ENCODE measurements at places on chromosomes 11 and 22.
A peak's percentile ranks its signal among the peaks of the same experiment; 100 is the strongest.

DNA sequence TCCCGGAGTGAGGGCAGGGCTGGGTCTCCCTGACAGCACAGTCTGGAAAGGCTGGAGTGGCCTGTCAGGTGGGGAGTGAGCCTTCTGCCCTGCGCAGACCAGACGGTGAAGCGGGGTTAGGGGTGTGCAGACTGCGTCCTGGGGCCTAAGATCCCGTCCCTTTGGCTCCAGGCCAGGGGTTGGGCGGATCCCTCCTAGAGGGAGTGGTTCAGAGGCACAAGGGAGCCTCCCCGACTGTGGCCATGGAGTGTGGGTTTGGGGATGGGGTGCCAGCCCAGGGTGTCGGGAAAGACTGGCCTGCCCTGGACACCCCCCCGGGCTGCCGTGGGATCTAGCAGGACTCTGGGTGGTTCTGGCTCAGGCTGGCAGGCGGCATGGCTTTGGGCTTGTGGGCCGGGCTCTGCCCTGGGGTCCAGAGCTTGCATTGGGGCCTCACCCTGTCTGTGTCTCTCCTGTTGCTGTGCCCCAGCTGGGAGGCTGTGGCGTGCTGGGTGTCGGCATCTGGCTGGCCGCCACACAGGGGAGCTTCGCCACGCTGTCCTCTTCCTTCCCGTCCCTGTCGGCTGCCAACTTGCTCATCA lies 19.5 kb downstream of the TSPAN4 start:
- no peak for DNase-seq

DNA sequence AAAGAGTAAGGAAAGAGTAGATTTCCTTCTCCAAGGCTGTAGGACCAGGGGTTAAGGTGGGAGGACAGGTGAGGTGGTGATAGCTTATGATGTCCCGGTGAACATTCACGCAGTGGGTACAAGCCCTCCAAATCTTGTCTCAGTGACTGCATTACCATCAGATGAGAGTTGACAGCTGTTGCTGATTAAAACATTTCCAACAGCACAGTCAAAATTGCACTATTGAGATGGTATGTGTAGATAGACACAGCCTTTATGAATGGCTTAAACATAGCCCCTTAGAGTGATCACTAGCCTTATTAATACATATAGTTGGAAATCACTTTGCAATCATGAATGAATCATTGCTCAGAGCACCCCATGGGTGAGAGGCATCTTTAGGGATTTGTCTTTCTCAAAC lies 7.3 kb downstream of the NELL1 start:
- no peak for DNase-seq

DNA sequence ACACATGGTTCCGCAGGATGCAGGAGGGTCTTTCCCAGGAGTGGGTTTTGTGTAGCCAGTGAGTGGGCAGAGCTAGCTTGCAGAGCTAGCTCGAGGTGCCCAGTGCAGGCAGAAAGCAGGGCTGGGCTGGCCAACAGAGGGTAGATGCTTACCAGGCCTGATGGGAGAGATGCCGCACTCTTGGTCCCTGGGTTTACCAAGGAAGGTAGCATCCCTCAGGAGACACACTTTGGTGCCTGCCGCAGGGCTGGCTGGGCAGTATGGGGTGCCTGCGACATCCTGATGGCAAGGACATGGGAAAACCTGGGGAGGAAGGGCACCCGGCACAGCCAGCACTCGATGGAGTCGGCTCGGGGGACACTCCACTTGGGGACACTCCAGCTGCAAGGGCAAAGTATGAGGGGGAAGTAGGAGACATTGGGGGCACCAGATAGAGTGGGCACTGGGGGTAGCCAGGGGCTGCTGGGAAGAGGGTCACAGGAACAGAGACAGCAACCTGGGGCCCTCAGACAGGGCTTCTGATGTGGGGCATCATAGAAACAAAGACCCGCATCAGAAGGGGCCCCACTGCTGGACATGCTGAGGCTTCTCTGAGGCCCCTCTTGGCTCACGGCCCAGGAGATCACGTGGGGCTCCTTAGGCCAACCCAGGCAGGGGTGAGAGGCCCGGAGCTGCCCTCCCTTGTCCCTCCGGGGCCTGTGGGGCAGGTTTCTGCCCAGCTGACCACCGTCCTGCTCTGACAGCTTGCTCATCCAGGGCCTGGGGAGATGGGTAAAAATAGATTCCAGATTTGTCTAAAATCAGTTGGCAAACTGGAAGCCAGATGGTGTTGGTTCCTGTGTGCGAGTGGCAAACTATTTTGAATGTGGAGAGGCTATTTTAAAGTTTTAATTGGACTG lies 89.8 kb downstream of the MORC2 start:
- DNase-seq: no peak

GRCh38 chr11:67406969-67407687 lies 3.2 kb downstream of the TBC1D10C start:
- DNase-seq: no peak

- peak; percentile 96 for DNase-seq
These were observed 46.6 kb downstream of the MTMR2 start for GRCh38 chr11:95877291-95877690.

DNA sequence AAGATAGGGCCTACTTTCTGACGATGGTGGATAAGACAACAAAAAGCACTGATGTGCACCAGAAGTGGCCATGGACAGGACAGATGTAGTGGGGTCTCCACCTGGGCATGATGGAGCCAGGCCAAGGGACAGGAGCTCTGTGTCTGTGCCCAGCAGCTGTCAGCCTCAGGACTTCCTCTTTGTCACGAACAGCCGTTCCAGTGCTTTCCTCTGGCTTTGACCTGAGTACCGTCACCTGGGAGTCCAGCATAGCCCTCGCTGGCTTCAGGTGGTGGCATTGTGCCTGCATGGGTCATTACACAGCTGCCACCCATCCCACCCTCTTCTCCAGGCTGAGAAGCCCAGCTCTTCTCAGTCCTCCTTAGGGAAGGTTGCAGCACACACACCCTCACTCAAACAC lies 137.8 kb downstream of the GRIK4 start:
- no peak for DNase-seq

GRCh38 chr11:6204706-6205105 lies 651 bp upstream of the C11orf42 start:
- no peak for DNase-seq

GRCh38 chr22:48444320-48445112 lies 1383.2 kb downstream of the BRD1 start:
- peak; percentile 15 for DNase-seq

- peak; percentile 7 for DNase-seq
These were observed 94.7 kb downstream of the CACNA1I start for GRCh38 chr22:39665229-39665628.

- DNase-seq: peak; percentile 19
These were observed 42.7 kb downstream of the PPP6R3 start for GRCh38 chr11:68503251-68503687.

- no peak for DNase-seq
These were observed 195.5 kb downstream of the EFCAB6 start for GRCh38 chr22:43616645-43617044.

GRCh38 chr22:46355369-46355995 lies 20.0 kb downstream of the TRMU start:
- DNase-seq: peak; percentile 69

DNA sequence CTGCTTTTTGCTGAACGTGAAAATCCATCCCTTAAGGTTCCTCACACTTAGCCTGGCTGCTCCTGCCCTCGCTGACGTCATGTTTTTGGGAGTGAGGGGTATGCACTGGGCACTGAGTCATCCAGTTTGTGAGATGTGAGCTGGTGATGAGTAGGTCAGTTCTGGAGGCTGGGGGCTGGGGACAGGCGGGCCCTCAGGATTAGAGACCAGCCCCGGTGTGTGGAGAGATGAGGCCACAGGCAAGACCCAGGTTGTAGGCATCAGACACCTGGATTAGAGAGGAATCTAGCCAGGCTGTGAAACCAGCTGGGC lies 9.2 kb downstream of the KCNC1 start:
- DNase-seq: peak; percentile 20

- DNase-seq: no peak
These were observed 31.5 kb downstream of the TSG101 start for GRCh38 chr11:18495271-18495670.
